HFFc6 (cell line): ENCODE measurements at places on chromosomes 5 and 9.

DNA sequence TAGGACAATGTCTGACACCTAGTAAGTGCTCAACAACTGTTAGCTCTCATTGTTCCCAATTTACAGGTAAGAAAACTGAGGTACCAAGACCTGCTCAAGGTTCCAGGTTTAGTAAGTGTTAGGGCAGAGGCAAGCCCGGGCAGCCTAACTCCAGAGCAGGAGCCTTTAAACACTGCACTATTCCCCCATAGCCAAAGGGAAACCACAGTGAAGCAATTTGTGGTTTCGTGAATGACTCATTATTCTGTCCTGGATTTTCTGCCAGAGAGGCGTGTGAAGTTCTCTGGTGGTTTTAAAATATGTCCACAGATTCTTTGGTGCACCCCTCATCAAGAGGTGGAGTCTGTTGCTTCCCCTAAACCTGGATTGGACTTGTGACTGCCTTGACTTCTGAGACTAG, 1.0 kb upstream of the MCC start:
- peak; percentile 99 for DNase-seq

GRCh38 chr9:14346231-14346791, 32.4 kb upstream of the NFIB start:
- DNase-seq, result no peak

DNA sequence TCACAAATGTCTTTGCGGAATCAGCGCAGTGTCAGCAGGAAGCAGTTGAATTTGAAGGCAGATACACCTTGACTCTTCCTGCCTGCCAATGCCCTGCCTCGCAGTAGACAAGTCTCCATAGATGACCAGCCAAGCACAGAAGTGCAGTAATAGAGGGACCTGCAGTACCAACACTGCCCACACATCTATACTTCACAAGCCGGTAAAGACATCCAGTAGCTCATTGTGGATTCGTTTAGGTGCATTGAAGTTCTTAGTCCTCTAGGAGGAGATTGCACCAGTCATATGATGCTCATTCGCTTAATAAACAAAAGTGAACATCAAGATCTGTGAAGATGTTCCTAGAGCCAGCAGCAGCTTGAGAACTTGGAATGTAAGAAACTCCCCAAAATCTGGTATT, 7.1 kb upstream of the IFNA2 start:
- DNase-seq, result peak; percentile 50

DNA sequence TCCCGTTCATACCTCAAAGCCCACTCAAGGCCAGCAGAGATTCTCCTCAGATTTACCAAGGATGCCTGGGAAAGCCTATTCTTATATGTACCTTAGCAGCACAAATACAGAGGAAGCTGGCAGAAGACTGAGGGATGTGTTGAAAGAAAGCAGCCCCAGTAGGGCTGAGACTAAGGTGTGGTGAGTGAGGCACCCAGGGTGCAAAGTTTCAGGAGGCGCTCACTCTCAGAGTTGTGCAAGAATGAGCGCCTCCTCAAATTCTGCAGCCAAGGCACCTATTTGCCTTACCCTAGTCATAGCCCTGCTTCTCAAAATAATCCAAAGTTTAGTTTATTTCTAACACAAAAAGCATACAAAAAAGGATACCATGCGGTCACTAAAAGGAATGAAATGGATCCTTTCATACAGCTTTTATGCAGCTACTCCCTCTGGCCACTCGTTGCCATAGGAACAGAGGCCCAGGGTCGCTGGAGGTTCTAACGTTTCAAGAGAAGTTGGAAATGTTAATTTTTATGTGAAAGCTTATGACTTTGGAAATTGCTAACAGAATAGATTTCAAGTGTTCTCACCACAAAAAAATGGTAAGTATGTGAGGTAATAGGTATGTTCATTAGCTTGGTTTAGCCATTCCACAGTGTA, 79.7 kb upstream of the SMIM23 start:
- no peak for DNase-seq

DNA sequence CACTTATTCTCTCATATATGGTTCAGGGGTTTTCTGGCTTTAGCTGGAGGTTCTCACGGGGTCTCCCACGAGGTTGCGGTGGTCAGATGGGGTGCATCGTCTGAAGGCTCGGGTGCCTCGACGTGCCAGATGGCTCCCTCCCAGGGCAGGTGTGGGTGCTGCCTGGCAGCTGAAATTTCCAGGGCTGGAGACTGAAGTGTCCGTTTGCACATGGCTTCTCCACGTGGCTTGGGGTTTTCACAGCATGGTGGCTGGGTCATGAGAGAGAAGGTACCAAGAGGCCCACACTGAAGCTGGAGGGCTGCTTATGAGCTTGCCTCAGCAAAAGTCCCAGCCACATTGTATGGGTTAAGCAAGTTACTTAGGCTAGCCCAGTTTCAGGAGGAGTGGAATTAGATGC, 218.6 kb downstream of the AGTPBP1 start:
- DNase-seq, result no peak

DNA sequence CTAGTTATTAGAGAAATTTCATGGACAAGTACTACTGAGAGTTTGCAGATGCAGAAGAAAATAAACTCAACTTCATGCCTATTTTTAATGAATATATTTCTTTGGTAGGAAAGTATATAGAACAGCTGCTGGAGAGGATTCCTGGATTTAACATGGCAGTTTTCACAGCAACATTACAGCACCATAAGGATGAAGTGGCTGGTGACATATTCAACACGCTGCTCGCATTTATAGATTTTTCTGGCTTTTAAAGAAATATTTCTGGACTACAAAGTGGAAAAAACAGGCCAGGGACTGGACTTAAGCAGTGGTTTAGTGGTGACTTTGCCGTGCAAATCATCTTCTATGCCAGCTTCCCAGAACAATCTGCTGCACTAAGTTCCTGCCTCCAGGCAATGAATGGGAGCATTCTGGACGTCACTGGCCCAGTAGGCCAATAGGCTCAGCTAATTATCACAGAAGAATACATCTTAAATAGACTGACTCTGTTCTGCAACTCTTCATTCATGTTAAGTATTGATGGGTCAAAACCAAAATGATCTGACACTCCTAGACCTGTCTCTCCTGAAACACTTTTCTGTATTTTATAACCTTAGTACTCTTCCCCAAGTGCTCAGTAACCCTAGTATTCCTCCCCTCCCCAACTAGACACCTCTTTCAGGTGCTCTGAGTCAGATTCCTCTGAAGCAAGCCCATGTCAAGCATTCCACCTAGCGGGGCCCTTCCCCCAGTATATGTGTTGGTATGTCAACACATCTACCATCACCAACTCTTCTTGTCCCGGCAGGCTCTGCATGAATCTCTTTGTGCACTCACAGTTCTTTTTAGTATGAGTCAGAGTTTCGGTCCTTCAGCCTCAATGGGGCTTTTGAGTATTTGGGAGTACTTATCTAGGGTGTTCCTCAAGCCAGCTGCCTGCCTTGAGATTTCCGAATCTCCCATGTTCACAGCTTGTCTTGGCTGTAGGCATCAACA, 625.5 kb downstream of the CHSY3 start:
- DNase-seq, result no peak

GRCh38 chr5:51159606-51160005, 223.6 kb upstream of the ISL1 start:
- no peak for DNase-seq
